ENCODE measurements at places on chromosomes 4 and X.
A peak's percentile ranks its signal among the peaks of the same experiment; 100 is the strongest.

DNA sequence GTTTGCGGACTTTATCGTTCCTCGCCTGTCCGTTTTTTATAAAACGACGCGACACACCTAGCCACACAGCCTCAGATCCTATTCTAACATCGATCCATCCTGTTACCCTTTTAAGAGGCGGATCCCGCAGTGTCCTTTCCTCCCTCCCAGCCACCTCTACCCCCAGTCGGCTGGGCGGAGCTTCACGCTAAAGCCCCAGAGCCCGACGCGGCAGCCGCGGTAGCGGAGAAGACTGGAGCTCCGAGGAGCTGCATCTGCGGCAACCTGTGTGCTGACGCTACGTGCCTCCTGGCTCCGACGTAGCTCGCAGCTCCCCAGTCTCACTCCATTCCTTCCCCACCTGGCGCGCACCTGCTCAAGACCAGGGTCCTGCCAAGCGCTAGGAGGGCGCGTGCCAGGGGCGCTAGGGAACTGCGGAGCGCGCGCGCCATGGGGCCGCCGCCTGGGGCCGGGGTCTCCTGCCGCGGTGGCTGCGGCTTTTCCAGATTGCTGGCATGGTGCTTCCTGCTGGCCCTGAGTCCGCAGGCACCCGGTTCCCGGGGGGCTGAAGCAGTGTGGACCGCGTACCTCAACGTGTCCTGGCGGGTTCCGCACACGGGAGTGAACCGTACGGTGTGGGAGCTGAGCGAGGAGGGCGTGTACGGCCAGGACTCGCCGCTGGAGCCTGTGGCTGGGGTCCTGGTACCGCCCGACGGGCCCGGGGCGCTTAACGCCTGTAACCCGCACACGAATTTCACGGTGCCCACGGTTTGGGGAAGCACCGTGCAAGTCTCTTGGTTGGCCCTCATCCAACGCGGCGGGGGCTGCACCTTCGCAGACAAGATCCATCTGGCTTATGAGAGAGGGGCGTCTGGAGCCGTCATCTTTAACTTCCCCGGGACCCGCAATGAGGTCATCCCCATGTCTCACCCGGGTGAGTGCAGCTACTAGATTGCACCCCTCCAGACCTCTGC is at the start of gene RNF128:
Gene RNF128, plus strand, starts transcription at position 217 of the 953 bp plus-strand sequence. Its CDS starts 213 bp downstream, at position 430.
- peak; percentile 67 for DNase-seq

DNA sequence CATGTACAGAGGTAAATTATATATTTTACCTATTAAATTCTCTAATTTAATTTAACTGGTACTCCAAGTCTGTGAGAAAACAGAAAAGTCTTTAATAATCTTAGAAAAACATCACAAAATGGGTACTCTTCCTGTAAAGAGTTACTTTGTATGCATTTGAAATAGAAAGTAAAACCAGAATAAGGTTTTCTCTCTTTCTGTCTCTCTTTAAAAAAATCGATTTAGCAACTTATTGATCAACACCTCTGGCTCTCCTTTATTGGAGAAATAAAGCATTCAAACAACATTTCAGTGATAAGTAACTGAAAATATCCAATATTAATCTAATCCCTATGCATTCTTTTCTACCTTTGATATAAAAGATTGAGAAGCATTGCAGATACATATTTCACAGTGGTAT is 27.4 kb downstream of the ATOH1 start:
- DNase-seq, result no peak

GRCh38 chr4:41646862-41647261 is 101.7 kb downstream of the PHOX2B start:
- no peak for DNase-seq

- DNase-seq, result peak; percentile 66
Measured at GRCh38 chr4:70746179-70746839, 24.5 kb downstream of the RUFY3 start.

DNA sequence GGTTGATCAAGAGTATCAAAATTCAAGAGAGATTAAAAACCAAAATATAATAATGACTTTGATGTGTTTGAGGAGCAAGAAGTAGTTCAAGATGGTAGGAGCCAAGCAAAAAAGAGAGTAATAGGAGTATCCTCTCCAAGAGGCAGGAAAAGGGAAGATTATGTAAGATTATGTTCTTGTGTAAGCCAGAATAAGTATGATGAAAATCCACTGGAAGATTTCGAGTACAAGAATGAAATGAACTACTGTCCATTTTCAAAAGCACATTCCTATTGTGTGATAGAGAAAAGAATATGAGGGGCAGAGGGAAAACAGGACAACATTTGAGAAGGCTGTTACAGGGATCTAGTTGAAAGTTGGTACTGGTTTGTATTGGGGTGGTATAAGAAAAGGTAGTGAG is 659.6 kb upstream of the INTU start:
- DNase-seq, result no peak

DNA sequence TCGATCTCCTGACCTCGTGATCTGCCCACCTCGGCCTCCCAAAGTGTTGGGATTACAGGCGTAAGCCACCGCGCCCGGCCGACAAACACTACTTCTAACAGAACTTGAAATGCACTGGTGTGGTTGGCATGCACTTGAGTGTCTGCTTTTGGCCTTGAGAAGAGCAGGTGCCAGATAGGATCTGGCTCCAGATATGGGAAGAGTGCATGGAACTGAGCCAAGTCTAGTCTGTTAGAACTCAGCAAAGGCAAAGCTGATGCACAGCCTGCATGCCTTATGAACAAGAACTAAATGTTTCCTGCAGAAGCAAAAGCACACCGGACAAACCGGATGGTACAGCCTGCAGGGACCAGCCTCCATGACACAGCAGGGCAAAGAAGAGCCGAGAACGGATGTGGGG is 35.1 kb upstream of the TBL1X start:
- peak; percentile 50 for DNase-seq

DNA sequence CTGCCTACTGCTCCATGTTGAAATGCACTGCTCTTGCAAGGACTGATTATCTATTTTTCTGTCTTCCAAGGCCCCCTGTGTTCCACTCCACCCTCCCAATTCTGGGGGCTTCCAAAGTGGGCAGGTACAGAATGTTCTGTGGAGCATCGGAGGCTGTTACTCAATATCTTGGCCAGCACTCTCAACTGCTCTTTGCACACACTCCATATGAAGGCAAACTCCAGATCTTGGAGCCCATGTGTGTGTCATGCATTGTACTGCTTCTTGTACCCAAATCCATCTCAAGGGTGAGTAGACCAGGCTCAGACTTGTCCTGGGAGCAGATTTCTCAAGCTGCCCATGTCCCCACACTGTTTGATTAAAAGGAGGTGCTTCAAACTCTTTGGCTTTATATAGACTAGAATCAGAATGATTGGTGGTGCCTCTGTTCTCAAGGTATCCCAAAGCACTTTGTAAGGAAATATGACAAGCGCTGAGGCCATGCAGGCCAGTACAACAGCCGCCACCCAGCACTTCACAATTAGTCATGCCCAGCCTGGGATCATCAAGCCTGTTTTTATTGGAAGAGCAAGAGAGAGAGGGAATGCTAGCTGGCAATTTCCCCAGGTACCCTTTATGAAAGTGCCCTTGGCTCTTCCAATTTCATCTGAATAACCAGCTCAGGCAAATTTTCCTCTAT is 44.3 kb downstream of the AR start:
- peak; percentile 59 for DNase-seq

DNA sequence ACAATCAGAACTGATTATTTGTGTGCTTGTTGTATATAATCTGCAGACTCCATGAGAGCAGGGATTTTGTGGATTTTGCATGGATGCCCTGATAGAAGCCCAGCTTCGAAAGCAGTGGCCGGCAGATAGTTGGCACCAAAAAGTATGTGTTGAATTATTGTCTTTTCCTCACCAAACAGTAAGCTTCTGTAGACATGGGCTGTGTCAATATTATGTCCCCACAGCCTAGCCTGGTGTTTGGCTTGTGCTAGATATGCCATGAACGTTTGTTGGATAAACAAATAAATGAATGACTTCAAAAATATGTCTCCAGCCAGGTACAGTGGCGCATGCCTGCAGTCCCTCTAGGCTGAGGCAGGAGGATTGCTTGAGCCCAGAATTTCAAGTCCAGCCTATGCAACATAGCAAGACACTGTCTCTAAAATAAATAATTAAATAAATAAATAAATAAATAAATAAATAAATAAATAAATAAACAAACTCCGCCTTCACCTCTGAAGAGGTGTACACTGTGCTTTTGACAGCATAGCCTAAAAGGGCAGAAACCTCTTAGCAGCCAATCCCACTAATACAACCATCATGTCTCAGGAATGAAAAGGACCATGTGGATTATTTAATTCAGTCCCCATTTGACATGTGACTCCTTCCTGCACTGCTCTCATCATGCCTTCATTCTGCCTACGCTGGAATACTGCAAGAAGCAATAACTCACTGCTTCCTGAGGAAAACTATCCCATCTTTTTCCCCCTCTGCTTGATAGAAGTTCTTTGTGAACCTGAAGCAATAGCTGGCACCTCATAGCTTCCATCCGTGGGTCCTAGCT is 335.2 kb downstream of the FBXW7 start:
- DNase-seq, result no peak

- DNase-seq, result no peak
Measured at GRCh38 chrX:70022616-70023015, 27.1 kb downstream of the AWAT2 start.

DNA sequence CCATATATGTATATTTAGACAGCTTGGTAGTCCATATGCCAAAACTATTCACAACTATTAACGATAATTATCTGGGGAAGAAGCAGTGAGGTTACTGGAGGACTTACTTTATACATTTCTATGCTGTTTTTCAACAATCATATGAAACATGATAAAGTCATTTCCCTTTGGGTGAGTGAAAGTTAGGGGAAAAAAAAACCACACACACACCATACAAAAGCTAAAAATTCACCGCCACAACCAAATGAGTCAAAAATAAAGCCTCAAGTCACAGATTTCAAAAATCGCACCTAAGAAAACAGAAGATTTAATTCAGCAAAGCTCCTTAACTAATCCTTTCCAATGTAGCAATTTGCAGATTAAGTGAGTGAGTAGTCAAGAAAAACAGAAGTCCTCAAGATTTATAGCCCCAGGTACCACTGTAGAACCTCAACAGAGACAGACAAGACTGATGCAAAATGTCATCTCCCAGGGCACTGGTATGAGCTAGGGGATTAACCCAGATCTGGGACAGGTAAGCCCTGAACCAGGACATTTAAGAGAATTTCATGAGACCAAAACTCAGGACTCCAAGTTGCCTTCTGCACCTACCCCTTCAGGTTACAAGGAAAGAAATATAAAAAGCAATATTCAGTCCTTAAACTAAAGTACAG is 35.1 kb downstream of the SYTL4 start:
- no peak for DNase-seq

- no peak for DNase-seq
Measured at GRCh38 chr4:13523105-13523477, 21.2 kb downstream of the NKX3-2 start.

- peak; percentile 45 for DNase-seq
Measured at GRCh38 chrX:110146521-110146920, 143.6 kb downstream of the TMEM164 start.

DNA sequence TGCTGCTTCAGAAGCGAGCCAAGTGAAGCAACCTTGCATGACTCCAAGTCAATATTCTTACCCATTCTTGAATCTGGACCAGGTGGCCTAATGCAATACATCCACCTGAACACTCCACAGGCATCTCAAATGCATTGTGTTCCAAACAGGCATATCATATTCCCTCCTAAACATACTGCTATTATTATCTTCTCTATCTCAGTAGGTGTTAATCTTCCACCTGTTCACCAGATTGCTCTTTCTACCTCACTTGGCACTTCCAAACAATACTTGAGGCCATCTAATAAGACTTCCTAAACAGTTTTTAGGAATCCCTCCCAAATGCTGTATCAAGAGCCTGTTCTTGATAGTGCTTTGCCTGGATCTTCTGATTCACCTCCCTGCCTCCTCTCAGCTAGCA is 90.7 kb downstream of the GPRIN3 start:
- DNase-seq, result no peak

DNA sequence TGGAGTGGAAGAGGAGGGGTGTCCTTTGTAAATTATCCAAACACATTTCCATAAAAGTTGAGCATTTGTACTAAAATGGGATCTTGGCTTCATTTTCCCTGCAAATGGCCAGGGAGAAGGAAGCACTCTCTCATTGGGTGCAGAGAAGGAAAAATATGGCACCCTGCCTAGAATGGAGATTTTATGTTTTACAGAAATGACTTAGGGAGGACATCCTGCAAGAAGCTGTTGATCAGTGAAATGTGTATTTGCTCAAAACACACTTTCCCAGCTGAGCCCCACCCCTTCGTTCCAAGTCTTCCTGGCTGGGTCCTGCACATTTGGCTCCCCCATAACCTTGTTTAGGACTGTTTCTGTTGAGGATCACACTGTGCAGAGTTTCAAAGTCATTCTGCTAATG is 213.5 kb upstream of the TAPT1 start:
- no peak for DNase-seq

DNA sequence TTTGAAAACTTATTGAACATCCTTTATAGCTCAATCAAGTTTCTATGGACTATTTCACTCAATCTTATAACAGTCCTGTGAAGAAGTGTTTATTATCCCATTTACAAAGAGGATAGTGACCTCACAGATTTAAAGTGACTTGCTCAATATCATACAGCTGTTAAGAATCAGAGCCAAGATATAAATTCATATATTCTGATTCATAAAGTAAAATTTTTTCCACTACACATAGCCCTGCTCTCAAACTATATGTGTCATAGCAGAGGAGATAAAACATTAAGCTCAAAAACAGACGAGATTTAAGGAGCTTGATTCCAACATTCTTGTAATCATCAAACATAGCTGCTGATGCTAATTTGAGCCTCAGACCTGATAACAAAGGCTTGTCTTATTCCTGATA is 226.8 kb downstream of the CAMK2D start:
- peak; percentile 13 for DNase-seq

DNA sequence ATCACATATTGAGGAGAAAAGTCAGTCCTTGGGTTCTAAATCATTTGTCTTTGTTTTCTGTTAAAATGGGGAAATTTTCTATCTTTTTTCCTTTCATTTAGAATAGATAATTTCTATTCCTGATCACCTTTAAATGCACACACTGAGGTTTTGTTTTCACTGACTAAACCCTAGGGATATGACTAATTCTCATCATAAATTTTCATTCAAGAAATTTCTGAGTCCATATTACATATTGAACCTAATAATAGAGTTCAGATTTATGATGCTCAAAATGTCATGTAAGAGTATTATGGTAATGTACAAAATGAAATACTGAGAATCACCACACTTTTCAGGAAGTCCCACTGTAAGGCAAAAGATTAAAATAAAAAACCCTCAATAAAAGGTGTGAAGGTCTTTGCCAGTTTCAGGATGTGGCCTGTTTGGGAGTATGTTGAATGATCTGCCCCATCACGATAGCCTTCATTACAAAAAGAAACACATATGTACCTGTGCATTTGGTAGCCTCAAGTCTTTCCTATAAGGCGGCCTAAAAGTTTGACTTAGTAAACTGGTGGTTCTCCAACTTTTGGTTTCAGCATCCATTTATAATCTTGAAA is 49.4 kb downstream of the LEF1 start:
- no peak for DNase-seq

DNA sequence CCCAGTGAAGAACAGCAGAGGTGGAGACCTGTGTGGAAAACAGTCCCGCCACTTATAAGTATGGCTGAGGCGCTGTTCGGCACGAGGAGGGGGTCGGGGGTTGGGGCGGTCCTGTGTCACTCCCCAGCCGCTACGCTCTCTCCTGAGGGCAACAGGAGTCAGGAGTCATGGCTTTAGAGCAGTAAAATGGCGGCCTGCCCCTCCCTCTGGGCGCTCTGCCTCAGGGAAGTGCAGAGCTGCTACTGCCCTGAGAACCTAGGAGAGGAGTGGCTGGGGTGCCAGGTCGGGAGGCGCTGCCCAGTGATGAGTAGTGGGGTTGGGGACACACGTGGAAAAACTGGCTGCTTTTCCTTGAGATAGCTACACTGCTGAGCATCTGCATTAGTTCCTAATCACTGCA is 551.2 kb upstream of the AMOT start:
- DNase-seq, result no peak

GRCh38 chr4:29278585-29278984 is 1441.6 kb upstream of the PCDH7 start:
- peak; percentile 4 for DNase-seq
